CD8-positive, alpha-beta T cell (primary cell): ENCODE measurements at places on chromosomes 7 and 10.

DNA sequence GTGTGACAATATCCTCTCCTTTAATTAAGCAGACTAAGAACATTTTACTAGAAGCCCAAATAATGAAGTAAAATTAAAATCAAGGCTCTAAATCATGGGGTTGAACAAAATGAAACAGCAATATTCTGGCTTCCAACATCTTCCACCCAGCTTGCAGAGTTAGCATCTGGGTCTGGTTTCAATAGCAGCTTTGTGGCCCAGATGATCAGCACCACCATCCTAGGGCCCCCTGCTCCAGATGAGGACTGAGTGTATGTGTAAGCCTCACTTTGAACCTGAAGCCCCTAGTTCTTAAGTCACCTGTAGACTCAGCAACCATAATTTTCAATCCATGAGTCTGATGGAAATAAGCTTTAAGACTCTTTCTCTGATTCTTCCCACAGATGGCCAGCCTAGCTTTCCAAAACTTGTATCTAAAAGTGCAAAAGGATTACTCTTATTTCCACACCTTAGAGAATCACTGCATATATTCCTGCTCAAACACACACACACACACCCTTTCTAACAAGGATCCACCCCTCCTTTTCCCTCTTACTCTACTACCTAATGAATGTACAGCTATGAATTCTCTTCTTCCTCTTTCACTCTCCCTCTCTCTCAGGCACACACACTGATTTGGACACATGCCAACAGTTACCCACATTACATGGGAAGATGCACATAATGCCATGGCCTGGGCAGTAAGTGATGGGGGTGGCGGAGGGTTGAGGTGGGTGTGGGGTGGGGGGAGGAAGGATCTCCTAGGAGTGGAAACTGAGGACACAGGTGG, 3.5 kb downstream of the DENND11 start:
- no peak for DNase-seq

DNA sequence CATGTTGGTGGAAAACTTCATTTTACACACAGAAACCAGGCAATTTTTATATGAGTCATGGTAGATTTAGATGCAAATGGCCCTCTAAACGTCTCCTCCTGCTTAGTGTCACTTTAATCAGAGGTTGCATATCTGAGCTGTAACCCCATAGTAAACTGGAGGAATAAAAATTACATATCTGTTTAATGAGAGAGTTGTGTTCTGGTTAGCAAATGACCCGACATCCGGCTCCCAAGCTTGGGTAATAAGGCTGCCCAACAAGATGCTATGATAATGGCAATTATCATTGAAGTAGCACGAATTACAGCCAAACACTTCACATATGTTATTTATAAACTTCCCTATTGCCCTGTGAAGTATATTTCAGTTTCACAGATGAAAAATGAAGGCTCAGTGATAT, 10.6 kb upstream of the ADAM12 start:
- no peak for DNase-seq

DNA sequence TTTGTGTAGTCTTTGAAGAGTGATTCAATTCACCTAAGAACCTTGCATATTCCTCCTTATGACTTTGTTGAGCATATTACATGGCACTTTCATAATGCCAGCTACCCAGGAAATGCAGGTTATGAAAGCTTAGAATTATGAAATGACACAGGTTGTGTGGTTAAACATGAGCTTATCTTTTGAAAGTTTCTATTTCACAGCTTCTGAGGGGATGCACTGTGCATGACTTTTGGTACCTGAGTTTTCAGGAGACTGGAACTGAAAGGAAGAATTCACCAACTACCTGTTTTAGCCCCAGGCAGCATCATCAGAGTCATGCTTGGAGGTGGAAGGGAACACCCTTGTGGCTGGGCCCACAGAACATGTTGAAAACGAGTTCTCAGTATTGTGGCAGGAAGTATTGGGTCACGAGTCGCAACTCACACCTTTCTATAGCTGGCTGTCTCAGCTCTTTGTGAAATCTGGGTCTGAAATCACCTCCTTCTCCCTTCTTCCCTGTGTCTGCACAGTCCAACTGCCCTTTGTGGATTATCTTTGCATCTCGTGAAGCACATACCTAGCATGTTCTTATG, 228.2 kb downstream of the PTEN start:
- peak; percentile 91 for DNase-seq

- DNase-seq = no peak
Observed at GRCh38 chr7:134101716-134102115, 25.4 kb upstream of the LRGUK start.

DNA sequence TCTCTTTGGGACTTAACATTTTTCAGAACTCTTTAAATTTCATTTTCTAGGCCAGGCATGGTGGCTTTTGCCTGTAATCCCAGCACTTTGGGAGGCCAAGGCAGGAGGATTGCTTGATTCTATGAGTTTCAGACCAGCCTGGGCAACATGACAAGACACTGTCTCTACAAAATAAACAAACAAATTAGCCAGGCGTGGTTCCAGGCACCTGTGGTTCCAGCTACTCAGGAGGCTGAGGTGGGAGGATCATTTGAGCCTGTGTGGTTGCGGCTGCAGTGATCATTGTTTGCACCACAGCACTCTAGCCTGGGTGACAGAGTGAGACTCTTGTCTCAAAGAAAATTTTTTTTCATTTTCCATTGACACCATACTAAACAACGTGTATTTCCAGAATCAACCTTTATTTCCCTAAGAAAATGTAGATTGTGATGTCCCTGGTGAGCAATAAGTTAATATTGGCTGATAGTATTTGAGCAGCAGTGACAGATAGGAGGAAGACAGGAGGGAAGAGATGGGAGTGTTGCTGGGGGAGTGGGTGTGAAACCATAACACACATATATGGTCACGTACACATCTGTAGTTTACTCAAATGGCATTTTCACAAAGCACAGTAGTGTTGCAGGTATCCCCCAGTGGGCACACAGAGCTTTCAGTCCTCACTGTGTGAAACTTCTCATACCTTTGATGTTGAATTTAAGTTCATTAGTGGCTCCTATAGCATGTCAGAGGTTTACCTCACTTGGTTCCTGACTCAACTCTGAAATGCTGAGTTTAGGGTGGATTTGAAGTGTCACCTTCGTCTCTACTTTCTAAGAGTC, 205.6 kb downstream of the AUTS2 start:
- DNase-seq = no peak

GRCh38 chr7:9181356-9181755, 747.9 kb downstream of the NXPH1 start:
- DNase-seq = no peak

GRCh38 chr7:105559926-105560325, 21.4 kb downstream of the EFCAB10 start:
- no peak for DNase-seq

DNA sequence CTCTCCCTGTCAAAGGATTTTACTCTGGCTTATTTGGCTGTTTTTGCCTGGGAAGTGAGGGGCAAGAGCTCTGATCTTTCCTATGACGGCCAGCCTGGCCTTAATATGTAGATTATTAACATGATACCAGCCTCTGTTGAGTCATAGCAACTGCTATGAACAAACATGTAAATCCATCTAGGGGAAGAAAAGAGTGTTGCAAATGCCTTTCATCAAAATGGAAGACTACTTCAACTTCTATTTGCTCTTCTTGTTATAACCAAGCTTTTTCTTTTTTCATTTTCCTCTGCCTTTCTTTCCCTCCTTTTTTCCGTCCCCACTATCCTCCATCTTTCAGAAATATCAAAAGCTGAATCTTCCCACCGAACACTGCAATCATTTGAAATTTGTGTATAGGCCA, 46.6 kb downstream of the BTRC start:
- no peak for DNase-seq

DNA sequence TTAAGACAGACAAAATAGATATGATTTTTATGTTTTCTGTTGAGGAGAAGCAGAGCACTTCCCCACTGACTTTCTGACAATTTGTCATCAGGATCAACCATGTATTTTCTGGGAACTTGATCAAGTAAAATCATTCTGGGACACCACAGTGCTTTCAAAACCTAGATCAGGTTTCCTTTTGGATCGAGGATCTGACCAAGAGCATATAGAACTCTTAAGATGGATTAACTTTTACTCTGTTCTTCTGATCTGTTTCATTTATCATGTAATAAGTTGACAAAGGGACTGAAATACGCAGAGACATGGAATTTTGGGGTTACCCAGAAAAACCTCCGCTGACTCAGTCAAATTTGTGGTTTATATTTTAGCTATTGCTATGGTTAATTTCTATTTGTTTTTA, 136.0 kb upstream of the WNT16 start:
- DNase-seq = no peak

- DNase-seq = no peak
Observed at GRCh38 chr7:148142660-148143248, 447.8 kb upstream of the C7orf33 start.

GRCh38 chr10:46294641-46295220, 7.9 kb downstream of the ANTXRL start:
- no peak for DNase-seq

DNA sequence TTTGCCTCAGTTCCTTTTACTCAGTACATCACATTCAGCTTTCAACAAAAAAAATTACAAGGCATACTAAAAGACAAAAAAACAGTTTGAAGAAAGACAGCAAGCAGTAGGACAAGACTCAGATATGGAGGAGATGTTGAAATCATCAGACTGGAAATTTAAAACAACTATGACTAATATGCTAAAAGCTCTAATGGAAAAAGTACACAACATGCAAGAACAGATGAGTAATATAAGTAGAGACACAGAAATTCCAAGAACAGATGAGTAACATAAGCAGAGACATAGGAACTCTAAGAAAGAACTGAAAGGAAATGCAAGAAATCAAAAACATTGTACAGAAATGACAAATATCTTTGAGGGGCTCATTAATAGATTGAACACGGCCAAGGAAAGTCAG, 402.6 kb downstream of the NEBL start:
- DNase-seq = no peak

DNA sequence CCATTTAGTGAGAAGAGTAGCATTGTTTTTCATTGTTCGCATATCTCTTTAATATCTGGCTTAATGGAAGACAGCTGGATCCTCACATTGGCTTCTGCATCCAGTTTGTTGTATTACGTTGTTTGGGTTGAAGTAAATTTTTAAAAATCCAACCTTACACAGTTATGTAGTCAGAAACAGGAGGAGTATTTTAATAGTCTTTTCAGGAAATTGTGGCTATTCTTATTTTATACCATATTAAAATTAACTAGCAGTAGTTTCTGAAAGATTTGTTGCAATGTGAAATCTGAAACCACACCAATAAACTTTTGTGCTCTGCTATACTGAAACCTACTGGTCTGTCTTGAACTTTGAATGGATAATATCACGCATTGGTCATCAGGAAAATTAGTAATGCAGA, 27.9 kb downstream of the MYPN start:
- no peak for DNase-seq

DNA sequence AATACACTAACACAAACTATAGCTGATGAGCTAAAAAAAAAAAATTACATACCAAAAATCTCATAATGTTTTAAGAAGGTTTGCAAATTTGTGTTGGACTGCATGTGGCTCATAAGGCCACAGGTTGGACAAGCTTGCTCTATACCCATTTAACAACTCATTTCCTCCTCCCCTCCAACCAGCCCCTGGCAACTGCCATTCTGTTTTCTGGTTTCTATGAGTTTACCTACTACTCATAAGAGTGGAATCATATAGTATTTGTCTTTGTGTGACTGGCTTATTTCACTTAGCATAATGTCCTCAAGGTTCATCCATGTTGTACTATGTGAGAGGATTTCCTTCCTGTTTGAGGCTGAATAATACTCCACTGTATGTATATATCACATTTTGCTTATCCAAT, 100.4 kb upstream of the ARHGAP21 start:
- DNase-seq = no peak

- DNase-seq = peak; percentile 5
Observed at GRCh38 chr7:20307119-20307518, 23.6 kb upstream of the ITGB8 start.

DNA sequence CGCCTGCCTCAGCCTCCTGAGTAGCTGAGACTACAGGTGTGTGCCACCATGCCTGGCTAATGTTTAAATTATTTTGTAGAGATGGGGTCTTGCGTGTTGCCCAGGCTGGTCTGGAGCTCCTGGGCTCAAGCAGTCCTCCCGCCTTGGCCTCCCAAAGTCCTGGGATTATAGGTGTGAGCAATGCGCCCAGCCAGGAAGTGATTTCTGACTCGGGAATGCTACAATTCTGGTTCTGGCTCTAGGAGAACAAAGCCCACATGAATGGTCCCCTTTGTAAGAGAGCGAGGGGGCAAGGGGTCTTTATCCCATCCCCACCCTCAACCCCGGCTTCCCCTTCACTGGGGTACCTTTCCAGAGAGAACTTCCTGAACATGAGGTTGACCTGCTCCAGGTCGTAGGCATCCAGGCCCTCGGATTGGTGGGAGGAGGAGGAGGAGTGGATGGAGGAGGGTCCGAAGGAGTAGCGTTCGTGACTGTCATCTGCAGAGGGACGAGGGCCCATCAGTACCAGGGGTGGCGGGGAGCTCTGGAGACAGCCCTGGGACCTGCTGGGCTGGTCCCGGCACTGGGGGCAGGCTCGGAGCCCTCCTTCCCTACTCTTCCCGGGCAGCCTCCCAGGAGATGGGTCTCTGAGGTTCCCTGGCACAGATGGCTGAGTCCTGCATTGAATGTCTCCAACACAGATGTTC, 79.9 kb upstream of the GNA12 start:
- no peak for DNase-seq

GRCh38 chr10:104246976-104247375, 7.7 kb upstream of the GSTO1 start:
- peak; percentile 30 for DNase-seq

DNA sequence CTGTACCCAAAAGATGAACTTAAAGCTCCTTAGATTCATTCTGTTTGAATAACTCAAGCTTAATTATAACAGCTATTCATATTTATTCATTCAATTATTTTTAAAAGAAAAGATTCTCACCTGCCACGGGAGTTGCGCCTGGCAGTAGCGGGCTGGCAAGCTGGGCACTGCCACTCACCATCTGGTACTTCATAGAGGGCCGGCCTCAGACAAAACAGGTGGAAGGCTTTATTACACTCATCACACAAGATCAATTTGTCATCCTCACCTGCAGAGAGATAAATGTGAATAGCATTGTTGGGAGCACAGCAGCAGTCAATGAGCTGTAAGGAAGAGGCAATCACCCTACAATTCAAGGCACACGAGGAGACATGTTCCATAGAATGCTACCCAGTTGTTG, 15.8 kb downstream of the FZD9 start:
- DNase-seq = no peak

- no peak for DNase-seq
Observed at GRCh38 chr10:82505009-82505408, 630.0 kb downstream of the NRG3 start.
